ENCODE measurements at places on chromosomes 3 and 15.

DNA sequence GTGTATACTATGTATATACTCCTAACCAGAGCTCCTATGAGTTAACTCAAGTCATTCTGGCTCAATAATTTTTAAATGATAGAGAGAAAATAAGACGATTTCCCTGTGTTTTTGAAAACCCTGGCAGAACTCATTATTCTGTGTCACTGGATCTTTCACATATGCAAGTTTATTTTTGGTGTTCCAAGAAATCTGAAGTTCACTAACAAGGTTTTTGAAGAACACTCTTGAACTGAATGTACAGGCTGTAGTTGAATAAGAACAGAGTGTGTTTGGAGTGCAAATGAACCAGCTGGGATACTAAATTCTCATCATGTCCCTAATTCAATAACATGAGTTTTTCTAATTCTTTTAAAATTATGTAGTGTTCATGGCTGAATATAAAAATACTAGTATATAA lies 466.9 kb upstream of the SUCLG2 start:
- no peak for DNase-seq

- no peak for DNase-seq
These were observed 820.8 kb downstream of the TBL1XR1 start for GRCh38 chr3:176376531-176376930.

- no peak for DNase-seq
These were observed 72.7 kb downstream of the GREM1 start for GRCh38 chr15:32790352-32790999.

- DNase-seq: no peak
These were observed 266.7 kb downstream of the LRTM1 start for GRCh38 chr3:54661151-54661550.

- DNase-seq: no peak
These were observed 65.8 kb upstream of the GSK3B start for GRCh38 chr3:120160050-120160449.

- DNase-seq: no peak
These were observed 394.9 kb downstream of the LSAMP start for GRCh38 chr3:116050311-116050915.

DNA sequence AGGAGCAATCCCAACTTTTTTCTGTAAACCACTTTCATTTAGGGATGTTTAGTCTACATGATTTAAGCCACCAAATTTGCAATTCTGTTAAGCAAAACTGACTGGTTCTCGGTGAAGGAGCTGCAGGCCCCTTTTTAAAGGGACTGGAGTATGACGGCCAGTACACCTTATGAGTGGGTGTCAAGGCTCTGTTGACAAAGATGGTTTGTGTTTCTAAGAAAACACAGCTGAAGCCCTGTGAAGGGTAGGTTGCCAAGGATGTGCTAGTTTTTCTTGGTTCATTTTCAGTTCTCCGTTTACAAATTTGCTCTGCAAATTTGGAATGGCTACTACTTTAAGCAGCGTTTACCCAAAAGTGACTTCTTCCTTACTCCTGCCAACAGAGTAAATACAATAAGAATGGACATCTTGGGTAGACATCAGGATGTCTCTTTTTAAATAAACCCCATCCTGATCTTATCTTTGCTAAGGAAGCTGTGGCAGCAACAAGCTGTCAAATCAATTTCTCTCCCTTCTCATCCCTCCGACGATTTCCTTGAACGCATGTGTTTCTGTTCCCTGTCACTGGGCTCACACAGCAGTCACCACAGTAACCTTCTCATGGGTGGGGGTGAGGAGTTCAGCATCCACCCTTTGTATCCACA lies 58.2 kb upstream of the CMTM8 start:
- DNase-seq: no peak

DNA sequence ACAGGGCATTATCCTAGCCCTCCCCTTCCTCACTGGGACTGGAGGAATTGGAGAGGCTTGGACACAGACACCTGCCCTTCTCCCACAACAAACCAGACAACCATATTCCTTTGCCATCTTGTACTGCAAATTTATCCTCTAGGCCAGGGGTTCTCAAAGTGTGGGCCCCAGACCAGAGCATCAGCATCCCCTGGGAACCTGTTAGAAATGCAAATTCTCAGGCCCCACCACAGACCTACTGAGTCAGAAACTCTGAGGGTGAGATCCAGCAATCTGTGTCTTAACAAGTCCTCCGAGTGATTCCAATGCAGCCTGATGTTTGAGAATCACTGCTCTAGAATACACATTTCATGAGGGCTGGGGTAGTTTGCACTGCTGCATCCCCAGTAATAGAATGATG lies 115.4 kb downstream of the OXNAD1 start:
- DNase-seq: no peak

DNA sequence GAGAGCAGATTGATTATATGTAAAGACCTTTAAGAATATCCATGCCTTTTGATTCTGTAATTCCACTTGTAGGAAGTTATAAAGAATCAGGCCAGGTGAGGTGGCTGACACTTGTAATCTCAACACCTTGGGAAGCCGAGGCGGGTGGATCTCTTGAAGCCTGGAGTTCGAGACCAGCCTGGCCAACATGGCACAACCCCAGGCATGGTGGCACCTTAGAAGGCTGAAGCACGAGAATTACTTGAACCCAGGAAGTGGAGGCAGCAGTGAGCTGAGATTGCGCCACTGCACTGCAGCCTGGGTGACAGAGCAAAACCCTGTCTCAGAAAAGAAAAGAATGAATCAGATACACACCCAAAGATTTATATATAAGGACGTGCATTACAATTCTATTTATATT lies 33.9 kb downstream of the HRH1 start:
- no peak for DNase-seq
